ENCODE measurements at places on chromosomes 12 and 14.

- no peak for DNase-seq
Measured at GRCh38 chr12:124087266-124088051, 114.4 kb downstream of the ZNF664 start.

- DNase-seq, result no peak
Measured at GRCh38 chr14:93832081-93832480, 43.8 kb upstream of the PRIMA1 start.

- no peak for DNase-seq
Measured at GRCh38 chr12:48777501-48778400, 11.1 kb downstream of the ADCY6 start.

DNA sequence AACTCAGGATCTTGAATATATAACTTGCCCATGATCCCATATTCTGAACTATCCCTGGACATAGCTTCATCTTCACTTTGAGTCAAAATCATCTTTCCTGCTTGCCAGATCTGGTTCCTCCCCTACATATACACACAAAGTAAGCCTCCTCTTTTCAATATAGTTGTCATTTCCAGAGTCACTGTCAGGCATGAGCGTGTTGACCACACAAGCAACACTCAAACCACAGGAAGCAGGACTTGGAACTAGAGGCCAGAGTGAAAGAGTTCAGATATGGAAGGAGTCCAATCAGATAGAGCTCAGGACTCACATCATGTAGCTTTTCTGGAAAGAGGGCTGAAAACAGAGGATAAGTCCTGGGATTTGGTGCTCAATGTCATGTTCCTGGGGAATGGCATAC is 1140.6 kb downstream of the BCL11B start:
- no peak for DNase-seq

DNA sequence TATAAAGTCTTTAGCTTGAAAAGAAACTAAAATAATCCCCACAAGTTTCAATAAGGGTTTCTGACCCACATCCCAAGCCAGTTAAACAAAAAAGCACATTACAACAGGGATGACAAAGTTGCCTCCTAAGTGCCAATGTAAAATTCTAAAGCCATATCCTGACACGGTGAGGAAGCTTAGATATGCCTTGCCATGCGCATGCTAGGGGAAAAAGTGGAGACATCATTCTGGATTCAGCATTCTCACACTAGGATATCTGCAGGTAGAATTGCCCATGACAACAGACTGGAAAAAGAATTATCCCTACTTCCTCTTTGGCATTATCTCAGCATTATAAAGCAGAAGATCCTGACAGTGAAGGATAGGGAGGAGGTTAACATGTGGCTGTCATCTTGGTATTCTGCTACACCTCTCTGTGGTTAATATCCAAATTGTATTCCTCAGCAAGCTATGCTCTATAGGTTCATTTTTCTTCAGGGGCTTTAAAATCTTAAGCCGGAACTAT is 4.9 kb downstream of the DUSP6 start:
- peak; percentile 10 for DNase-seq

- DNase-seq, result peak; percentile 23
Measured at GRCh38 chr12:118714051-118714460, 267.3 kb upstream of the SRRM4 start.

- DNase-seq, result no peak
Measured at GRCh38 chr12:122918827-122919226, 22.9 kb upstream of the VPS37B start.

Data from putamen (tissue), 1 donor.